ENCODE measurements at places on chromosomes 3 and 15.

DNA sequence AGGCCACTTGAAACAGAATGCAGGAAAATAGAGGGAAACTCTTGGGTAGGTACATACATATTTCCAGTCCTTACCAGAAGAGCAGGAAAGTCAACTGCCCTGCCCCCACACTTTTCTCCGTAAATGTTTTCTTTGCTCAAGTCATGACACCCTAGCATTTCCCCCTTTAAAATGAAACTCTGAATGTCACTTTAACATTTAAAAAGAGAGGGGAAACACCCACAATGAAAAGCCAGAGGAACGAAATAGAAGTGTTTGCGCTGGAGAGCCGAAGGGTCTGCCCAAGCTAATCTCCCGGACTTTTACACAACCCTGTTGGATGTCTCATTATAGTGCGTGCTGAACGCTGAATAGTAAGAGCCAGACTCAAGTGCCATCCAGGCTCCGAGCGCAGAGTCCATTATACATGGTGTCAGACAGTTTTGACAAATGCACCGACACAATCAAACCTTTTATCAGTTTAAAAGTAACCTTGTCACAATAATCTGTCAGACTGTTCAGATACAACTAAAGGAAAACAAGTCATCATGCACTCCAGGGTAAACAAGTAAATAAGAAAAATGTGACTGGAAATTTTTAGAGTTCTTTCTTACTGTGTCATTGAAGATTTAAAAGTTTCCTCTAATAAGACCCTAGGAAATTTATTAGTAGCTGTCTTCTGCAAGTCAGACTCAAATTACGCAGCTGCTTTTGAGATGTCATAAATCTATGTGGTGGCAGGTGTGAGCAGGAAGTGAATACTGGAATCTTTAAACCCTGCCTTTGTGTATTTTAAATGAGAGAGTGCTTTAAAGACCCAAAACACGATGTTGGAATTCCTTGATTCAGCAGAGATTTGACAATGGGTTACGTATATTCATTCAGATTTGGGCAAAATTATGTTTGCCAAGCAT lies 159.8 kb downstream of the RBMS3 start:
- no peak for DNase-seq

DNA sequence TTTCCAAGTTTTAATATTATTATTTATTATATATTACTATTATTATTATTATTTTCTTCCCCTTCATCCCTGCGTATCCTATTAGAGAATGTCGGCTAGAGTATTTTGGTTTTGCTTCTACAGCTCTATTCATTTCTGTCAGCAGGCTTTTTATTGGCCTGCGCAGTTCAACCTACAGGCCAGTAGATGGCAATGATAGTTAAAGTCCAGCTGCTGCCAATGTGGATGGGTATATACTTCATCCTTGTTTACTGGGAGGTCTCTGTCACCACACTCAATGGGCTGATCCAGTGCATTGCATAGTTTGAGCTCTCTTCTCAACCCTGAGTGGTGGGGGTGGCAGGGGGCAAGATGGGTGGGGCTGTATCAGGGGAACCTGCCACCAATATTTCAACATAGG lies 799.8 kb downstream of the NSUN3 start:
- DNase-seq, result peak; percentile 4

- no peak for DNase-seq
Measured at GRCh38 chr15:45048794-45049631, 26.0 kb downstream of the SORD start.

DNA sequence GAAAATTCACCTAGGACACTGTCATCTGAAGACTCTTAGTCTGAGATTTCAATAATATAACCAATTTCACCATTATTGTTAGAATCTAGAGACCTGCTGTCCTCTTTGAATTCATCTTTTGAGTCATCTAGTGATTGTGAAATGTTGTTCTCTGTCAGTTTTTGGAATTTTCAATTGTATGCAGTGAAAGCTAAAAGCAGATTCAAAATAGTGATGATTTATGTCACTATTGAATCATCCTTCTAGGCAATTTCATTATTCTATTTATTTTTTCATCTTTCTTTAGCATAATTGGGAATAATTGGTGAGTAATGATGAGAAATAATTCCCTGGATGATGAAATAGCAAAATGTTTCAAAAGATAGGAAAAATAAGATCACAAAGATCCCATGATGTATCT lies 101.7 kb upstream of the EIF1B start:
- no peak for DNase-seq

GRCh38 chr3:107421170-107421792 lies 44.0 kb downstream of the CCDC54 start:
- DNase-seq, result peak; percentile 54

GRCh38 chr15:68595260-68595564 lies 16.4 kb downstream of the CORO2B start:
- no peak for DNase-seq

- DNase-seq, result no peak
Measured at GRCh38 chr3:168497741-168498140, 402.0 kb upstream of the GOLIM4 start.

DNA sequence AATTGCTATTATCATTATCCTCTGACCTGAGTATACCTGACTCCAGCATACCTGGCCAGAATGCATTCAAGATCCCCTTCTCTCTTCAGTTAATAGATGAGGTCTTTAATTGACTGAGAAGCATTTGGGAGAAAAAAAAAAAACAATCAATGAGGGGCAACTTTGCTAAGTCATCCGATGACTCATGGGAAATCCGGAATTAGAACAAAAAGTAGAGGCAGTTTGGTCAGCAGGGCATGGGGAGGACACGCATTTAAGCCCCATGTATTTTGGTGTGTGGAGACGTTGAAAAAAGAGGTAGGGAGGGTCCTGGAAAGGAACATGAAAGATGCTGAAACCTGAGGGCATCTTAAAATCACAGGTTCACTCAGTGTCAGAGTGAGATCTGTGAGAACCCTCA lies 256.2 kb downstream of the RORA start:
- DNase-seq, result peak; percentile 23

- peak; percentile 9 for DNase-seq
Measured at GRCh38 chr3:21718161-21718765, 32.7 kb downstream of the ZNF385D start.

- DNase-seq, result no peak
Measured at GRCh38 chr3:25652921-25653320, 11.8 kb downstream of the TOP2B start.

- no peak for DNase-seq
Measured at GRCh38 chr15:83276661-83277060, 7.8 kb downstream of the BNC1 start.

- no peak for DNase-seq
Measured at GRCh38 chr15:92005154-92005553, 151.6 kb downstream of the SLCO3A1 start.

DNA sequence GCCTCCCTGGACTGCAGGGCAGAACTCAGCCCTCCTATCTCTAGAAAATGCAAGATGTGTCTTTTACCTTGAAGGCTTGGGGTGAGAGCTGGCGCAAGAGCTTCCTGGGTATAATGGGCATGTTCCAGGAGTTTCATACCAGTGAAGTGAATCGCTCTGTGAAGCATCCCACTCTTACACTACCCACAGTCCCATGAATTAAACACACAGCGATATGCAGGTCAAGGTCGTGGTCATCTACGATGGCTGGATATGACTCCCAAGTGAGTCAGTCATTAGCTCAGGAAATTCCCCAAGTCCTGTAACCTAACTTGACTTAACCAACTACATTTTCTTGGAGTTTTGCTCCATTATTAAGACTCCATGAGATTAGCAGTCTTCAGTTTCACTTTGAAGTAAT lies 439.7 kb downstream of the NTRK3 start:
- peak; percentile 76 for DNase-seq

GRCh38 chr3:111951032-111951431 lies 27.8 kb upstream of the ABHD10 start:
- DNase-seq, result no peak

DNA sequence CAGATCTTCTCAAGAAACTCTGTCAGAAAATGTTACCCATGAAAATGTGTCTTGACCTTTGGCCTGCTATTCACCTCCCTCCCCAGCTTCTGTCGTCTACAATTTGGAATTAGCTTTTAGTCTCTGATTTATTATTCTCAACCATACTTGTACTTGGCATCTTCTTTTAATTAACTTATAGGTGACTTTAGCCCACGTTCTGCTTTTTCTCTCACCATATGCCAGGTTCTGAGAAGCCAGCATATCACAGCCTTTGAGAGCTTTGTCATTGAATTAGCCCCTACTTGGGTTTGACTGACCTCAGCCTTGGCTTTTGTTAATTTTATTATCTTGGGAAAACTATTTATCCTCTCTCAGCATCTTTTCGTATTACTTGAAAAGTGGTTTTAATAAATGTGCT lies 355.9 kb downstream of the OXSM start:
- no peak for DNase-seq

- DNase-seq, result no peak
Measured at GRCh38 chr3:149216193-149216869, 5.3 kb downstream of the CP start.

DNA sequence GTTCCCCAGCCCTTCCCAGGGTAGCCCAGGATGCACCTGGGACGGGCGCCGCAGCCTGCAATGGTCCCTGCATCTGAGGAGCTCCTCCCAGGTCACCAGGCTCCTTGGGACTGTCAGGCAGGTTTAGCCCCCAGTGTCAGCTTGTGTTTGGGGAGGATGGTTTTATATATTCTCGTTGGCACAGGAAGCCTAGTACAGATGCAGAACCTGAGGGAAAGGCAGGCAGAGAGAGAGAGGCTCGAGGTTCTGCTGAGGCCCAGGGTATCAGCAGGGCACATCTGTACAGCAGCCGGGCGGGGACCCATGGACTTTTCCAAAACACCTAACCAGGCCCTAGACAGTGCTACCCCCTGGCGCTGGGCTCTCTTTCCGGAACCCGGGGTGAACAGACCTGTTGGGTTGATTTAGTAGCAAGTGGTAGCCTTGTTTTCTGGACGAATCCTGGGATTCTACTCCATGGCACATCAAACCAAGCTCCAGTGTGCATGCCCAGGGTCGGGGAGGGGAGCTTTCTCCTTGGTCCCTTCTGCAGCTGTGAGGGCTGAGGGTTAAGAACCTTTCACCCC lies 8.6 kb downstream of the PAK6 start:
- no peak for DNase-seq

DNA sequence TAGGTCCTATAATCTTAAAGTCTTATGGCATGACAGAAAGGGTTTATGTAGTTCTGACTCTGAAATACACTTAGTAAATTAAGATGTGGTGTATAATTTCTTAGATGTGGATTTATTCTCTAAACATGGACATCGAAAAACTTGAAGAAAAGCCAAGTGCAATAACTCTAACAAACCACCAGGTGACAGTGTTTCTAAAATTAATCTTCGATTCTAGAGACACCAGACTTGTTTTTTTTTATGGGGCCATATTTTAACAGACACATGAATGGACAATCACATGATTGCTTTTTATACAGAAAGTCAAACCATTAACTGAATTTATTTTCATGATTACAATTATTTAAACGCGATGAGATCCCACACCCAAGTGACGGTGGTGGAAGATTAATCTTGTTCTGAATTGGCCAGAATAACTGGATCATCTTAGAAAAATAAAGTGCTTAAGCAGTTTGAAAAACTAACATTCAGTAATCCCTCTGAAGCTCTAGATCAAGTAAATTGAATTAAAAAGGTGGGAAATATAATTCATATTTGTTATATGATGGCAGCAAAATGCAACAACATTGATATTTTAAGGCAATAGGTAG lies 305.1 kb downstream of the LSAMP start:
- peak; percentile 19 for DNase-seq

- no peak for DNase-seq
Measured at GRCh38 chr3:67453628-67454027, 200.8 kb downstream of the SUCLG2 start.

GRCh38 chr3:42507761-42508335 lies 5.4 kb downstream of the VIPR1 start:
- DNase-seq, result no peak

DNA sequence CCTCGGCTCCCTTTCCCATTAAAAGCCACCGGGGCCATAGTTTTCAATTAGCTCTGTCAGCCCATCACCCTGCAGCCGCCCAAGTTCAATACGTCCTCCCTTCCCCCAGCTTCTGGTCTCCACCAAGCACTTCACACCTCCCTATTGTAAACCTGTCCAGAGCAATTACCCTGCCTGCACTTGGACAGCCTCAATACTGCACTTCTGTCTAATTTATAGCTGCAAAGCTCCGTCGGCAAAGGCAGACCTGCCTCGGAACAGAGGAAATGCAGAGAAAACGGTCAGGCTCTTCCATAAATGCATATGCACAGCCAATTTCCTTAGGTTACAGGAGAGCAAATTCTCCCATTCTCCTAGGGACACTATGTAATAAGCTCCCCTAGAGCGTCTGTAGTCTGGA lies 21.9 kb downstream of the LRIG1 start:
- DNase-seq, result no peak

GRCh38 chr15:89088605-89089315 lies 504 bp downstream of the ABHD2 start:
- no peak for DNase-seq

GRCh38 chr15:66716656-66717020 lies 14.6 kb downstream of the SMAD6 start:
- no peak for DNase-seq

DNA sequence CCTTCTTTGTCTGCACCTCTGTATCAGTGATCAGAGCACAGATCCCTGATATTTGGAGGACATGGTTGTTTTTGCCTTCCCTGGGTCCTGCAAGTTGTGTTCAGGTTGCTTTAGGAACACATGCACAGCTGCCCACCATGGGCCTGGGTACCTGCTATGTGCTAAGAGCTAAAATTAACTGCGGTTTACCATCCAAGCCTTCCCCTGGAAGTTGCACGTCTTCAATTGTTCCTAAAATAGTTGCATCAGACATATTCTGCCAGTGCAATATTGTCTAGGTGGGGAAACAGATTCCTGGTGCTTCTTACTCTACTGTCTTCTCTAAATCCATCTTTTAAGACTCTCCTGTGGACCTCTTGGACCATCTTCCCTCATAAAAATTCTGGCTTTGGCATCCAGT lies 80.9 kb downstream of the PDE8A start:
- no peak for DNase-seq

GRCh38 chr15:69557020-69557706 lies 104.5 kb downstream of the RPLP1 start:
- peak; percentile 95 for DNase-seq

- no peak for DNase-seq
Measured at GRCh38 chr15:89553632-89554031, 21.6 kb upstream of the TICRR start.

GRCh38 chr3:148853076-148853475 lies 12.0 kb upstream of the CPA3 start:
- no peak for DNase-seq

DNA sequence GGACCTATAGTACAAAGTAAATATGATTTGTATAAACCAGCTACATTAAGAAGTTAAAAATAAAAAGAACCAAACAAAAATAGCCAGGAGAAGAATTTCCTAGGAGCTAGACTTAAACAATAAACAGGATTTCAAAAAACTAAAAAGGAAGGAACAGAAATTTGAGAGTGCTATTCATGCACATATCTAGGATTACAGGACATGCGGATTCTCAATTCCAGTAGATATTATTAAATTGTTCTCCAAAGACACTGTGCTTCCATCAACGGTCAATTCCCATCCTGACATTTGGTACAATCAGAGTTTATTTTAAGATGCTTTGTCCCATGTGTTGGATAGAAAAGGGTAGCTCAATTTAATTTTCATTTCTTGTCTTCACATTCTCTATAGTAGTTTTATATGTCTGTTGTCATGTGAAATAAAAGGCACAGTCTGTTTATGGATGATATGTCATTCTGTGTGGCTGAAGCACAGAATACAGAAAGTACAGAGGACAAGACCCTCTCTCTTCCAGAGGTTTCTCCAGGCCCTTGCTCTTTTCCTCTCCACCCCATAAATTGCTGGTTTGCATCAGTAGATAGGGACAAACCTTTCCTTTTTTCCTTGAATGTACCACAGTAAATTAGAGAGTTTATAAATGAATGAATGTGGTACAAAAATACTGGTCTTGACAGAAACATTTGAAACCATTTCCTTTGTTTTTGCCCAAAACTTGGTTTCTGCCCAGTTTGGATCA lies 3.5 kb downstream of the PLOD2 start:
- no peak for DNase-seq

Data from RWPE1 (cell line).